ENCODE measurements at places on chromosomes 16 and 17.

DNA sequence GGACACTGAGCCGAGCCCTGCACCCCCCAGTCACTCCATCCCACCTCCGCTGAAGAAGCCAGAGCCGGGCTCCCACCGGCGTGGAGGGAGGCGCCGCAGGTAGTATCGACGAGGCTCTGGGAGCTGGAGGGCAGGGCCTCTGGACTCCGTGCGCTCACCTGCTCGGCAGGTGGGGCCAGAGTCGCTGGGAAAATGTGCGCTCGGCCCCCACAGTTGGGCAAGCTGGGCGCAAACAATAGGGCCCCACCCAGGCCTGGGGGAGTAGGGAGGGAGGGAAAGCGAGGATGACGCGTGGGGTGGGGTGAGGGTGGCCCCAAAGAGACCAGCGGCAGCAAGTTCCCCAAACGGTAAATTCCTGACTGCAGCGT, 668 bp downstream of the JUP start:
- DNase-seq, result no peak

GRCh38 chr16:86033971-86034370, 135.0 kb downstream of the IRF8 start:
- no peak for DNase-seq

DNA sequence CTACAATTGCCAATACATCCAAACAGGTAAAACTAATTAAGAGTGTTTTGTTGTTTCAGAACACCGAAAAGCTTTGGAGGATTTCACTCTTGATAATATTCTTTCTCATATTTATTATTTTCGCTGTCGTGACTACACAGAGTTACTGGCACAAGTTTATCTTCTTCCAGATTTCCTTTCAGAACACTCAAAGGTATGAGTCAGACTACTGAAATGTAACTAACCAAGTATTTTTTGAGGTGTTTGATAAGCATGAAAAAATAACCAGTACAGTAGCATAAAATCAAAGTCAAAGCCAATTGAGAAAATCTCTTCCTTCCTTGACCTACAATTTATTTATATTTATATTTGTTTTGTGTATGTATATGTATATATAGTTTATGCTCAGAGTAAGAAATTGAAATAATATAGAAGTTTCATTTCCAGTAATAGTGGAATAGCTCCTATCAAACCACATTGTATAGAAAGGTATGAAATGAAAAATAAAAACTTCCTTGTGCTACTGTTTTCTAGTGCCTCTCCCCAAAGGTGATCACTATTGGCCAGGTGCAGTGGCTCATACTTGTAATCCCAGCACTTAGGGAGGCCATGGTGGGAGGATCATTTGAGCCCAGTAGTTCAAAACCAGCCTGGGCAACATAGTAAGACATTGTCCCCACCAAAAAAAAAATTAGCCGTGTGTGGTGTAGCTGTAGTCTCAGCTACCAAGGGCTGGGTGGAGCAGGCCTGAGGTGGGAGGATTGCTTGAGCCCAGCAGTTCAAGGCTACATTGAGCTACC, 10.9 kb downstream of the RAD51C start:
- no peak for DNase-seq

DNA sequence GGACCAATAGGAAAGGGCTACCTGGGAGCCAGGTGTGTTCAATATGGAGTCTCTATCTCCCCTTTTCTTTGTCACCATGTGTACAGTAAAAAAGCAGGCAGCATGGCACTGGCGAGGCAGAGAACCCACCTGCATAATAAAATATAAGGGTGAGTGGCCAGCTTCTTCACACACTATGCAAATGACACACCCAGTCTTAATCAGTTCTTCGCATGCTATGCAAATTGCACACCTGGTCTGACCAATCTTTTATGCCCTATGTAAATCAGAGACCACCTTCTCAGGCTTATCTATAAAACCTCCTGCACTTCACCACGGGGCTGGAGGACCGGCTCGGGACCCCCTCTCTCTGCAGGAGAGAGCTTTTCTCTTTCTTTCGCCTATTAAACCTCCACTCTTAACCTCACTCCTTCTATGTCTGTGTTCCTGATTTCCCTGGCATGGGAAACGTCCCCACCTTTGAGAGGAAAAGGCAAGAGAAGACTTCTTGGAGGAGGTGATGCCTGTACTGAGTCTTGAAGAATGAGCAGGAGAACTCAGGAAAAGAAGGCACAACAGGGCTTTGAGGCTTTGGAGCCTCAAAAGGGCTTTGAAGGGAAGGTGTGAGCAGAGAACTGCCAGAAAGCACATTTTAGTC, 502.1 kb downstream of the GRIN2A start:
- DNase-seq, result no peak

- DNase-seq, result no peak
These were observed 30.0 kb upstream of the SKAP1 start for GRCh38 chr17:48460052-48460451.

DNA sequence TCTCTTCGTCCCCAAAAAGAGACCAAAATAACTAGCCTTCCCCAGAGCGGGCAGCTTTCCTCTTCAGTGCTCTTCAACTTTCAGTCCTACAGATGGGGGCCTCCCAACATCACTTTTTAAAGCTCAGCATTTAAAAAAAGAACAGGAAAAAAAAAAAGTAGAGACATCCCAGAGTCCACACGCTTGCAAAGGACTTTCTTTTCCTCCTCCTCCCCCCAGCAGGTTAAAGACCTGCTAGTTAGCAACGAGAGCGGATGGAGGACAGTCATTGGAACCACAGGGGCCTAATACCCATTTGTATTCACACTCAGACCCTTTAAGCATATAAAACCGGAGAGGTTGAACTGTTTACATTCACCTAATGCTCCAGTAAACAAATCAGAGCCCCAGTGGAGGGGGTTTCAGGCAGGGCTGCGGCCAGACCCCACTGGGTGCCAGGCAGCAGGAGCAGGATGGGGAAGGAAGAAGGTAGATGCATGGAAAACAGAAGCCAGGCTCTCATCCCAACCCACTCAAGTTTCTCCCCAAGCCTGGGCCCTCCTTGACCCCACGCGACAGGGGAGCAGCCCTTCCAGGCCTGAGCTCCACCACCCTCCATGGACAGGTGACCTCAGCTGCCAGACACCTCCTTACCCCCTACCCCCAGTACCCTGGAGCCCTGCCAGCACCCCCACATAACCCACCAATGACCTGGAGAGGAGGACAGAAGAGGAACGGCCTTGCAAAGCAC, 15.2 kb downstream of the ZFHX3 start:
- DNase-seq, result no peak

- DNase-seq, result no peak
These were observed 19.4 kb downstream of the CMTM4 start for GRCh38 chr16:66677179-66677578.

GRCh38 chr16:52680993-52681392, 134.1 kb upstream of the TOX3 start:
- no peak for DNase-seq

GRCh38 chr16:8179615-8180014, 410.7 kb downstream of the TMEM114 start:
- no peak for DNase-seq

DNA sequence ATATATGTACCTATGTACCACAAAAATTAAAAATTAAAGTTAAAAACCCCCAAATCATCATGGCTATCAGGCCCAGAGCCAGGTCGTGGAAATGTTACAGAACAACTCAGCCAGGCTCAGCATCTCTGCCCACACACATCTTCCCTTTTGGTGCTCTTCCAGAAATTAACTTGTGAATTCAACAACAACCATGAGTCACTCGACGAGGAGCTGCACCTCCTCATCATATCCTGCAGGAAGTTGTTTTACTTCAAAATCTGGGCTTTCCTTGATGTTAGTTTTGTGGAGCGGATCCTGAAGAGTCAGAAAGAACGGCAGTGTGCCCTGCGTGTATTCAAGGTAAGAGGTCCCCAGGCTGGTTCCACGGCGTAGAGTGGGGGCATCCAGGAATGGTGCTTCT, 10.6 kb downstream of the FBXO39 start:
- DNase-seq, result no peak

DNA sequence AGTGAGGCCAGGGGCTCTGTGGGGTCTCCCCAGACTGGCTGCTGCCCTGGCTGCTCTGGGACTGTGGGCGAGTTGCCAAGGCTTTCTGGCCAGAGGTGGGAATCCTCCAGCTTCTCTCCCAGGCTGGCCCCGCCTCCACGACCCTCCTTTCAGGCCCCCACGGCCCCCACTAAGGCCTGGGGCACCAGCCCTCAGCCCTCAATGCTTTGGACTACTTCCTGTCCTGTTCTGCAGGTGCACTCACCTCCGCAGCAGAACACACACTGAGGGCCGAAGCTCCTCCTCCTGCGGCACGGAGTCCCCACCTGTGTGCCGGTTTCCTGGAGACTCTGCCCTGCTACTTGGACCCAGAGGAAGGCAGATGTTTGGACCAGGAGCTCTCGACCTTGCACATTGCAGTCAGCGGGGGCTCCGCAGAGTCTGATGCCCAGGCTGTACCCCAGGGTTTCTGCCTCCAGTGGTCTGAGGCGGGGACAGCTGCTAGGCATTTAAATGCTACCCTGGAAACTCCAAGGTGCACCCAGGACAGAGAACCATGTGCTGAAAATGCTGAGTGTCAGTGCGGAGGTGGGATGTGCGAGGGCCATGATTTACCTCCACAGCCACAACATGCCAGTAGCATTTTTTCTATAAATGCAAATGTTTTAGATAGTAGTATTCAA, 223.8 kb downstream of the IRF8 start:
- DNase-seq, result no peak
